ENCODE measurements at places on chromosomes 16 and 17. TPM values are rescaled to one million over a fixed set of nuclear protein-coding genes. Genes with fewer than 3 reads are reported as not detected.

The GJC1 gene
- 24.5 TPM for total RNA-seq

The TBX2 gene
- total RNA-seq = 5.2 TPM

The RAC3 gene
- total RNA-seq = 8.4 TPM

The NPIPB6 gene
- total RNA-seq = not detected
